ENCODE measurements at places on chromosomes 3 and 15.

GRCh38 chr3:177657243-177657642 lies 460.0 kb upstream of the TBL1XR1 start:
- no peak for DNase-seq

DNA sequence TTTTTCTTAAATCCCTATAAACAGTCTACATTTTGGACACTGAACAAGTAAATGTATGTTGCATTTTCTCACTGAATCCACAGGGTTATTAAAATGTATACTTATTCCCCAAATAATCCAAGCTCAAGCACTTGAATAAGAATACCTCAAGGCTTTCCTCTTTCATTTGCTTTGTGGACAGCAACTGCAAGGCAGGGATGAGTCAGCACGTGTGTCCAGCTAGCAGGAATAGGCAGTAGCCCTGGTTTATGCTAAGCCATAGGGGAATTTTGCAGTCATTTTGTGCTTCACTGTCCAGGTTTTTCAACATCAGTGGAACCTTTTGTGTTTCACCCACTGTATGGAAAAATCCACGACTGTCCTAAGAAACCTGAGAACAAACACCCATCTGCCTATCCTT lies 96.7 kb upstream of the KCNMB2 start:
- no peak for DNase-seq

- no peak for DNase-seq
These were observed 50.7 kb downstream of the FOXP1 start for GRCh38 chr3:71532639-71533395.

GRCh38 chr3:9916734-9917680 lies at the start of gene IL17RC:
IL17RC (plus strand) TSS chr3:9917098; CDS start chr3:9917316, 218 bp downstream.
- DNase-seq, result peak; percentile 69

- DNase-seq, result no peak
These were observed 84.9 kb downstream of the B3GALNT1 start for GRCh38 chr3:161020256-161020655.

GRCh38 chr3:27216955-27217552 lies 152.1 kb downstream of the NEK10 start:
- no peak for DNase-seq

DNA sequence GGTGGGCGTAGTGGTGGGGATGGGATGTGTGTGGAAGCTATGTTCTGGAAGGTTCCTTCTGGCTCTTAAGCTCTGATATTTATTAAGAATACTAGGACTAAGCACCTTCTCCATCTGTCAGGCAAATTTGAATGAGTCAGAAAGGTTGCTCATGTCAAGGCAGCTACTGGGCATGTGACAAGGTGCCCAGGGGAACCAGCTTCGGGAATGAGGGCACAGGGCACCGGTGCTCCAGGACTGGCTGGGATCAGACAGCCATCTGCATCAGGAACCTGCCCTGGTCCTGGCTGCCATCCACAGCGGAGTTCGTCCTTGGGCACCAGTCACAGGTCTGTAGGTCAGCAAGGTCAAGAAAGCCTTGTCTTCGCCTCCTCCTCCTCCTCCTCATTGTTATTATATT lies 32.5 kb downstream of the CA12 start:
- no peak for DNase-seq

- no peak for DNase-seq
These were observed 95.3 kb downstream of the TIGIT start for GRCh38 chr3:114389156-114389555.

DNA sequence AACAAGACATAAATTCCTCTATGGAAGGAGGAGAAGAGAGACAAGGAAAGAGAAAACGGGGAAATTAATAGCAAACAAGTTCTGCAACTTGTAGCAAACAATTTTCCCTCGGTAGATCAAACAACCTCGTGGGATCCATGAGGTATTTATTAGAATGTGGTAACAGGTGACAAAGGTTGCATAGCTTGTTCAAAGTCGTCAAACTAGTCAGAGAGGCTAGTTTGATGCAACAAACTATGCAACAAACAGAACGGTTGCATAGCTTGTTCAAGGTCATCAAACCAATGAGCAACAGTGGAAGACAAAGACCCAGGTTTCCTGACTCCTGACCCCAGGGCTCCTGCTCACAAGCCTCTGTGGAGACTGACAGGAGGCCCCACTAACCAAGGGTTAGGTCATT lies 20.7 kb downstream of the MB21D2 start:
- no peak for DNase-seq

GRCh38 chr15:100109486-100110035 lies 232.2 kb downstream of the ADAMTS17 start:
- no peak for DNase-seq

DNA sequence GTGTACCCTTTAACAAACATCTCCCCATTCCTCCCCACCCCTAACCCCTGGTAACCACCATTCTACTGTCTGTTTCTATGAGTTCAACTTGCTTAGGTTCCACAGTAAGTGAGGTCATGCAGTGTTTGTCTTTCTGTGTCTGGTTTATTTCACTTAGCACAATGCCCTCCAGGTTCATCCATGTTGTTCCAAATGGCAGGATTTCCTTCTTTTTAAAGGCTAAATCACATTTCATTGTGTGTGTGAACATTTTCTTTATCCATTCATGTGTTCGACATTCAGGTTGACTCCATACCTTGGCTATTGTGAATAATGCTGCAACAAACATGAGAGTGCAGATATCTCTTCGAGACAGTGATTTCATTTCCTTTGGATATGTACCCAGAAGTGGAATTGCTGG lies 62.7 kb downstream of the TJP1 start:
- DNase-seq, result no peak

- no peak for DNase-seq
These were observed 11.7 kb upstream of the DUSP7 start for GRCh38 chr3:52068055-52068571.

DNA sequence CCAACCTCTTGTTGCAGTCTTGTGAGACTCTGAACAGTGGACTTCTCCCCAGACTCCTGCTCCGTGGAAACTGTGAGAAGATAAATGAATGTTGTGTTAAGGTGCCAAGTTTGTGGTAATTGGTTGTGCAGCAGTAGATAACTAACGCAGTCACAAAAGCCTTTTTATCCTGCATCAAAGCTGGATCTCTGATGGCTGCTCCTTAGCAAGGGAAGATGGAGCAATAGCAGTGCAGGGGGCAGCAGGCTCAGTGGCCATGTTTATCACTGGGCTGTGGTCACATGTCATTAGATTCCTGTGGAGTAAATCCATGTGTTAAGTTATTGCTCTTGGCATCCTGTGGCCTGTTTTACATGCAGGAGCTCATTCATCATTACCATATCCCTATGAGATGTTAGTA lies 13.5 kb downstream of the CMTM7 start:
- DNase-seq, result no peak

- DNase-seq, result no peak
These were observed 94.2 kb downstream of the GABRG3 start for GRCh38 chr15:27065151-27065550.

GRCh38 chr15:77855871-77856270 lies 221.6 kb downstream of the TBC1D2B start:
- DNase-seq, result no peak

DNA sequence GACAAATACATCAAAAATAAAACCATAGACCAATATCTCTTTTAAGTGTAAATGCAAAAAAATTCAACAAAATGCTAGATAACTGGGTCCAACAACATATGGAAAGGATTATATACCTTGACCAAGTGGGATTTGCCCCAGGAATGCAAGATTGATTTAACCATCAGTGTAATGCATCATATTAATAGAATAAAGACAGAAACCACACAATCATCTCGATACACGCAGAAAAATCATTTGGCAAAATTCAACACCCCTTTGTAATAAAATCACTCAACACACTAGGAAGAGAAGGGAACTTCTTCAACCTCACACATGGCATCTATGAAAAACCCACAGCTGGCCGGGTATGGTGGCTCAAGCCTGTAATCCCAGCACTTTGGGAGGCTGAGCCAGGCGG lies 19.5 kb downstream of the GREM1 start:
- no peak for DNase-seq

GRCh38 chr15:80568298-80568697 lies 126.8 kb upstream of the ABHD17C start:
- no peak for DNase-seq

GRCh38 chr3:118772036-118772435 lies 262.6 kb downstream of the IGSF11 start:
- DNase-seq, result no peak

DNA sequence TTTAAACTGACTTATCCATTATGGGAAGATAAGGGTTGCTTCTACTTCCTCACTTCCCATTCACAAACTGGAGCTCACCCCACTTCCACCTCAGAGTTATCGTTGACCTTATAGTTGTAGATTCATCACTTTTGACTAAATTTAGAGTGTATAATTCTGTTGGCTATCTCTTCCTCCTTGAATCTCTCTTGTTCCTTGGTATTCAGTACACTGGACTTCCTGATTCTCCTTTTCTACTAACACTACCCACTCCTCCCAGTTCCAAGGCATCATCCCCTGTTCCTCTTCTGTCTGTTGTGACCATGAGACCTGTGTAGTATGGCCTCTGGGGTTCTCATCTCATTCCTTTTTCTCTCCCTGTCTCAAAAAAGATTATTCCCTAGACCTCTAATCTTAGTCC lies 5.9 kb upstream of the GPR87 start:
- no peak for DNase-seq

GRCh38 chr3:56930706-56931105 lies 129.0 kb upstream of the ARHGEF3 start:
- DNase-seq, result no peak

DNA sequence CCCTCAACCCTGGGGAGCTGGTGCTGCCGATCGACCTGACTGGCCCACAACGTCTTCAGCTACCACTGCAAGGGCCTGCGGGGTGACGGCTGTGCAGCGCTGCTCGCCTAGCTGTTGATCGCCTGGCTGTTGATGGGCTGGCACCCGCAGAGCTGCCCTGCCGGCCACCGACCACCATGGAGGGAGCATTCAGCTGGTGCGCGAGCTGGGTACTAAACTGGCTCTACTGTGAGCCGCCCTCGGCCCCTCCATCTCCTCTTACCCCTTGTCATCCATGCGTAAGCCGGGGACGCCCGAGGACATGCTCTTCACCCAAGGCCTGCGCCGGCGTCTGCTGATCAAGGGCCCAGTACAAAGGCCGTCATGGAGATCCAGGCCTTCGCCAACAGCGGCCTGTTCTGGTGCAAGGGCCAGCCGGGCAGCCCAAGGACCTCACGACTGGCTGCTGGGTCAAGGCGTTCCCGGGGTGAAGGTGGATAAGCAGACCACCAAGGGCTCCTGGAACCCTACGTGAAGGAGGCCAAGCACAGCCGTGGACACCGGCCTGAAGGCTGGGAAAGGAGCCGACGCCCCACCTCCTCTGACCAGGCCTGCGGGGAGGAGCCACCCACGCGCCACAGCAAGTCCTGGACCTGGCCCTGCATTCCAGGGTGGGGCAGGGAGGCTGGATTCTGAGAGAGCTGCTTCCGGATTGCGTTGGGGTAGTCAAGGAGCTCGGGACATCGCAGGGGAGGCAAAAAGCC lies 46.9 kb downstream of the SFMBT1 start:
- DNase-seq, result no peak

- DNase-seq, result no peak
These were observed 27.2 kb downstream of the WNT7A start for GRCh38 chr3:13852638-13853009.

GRCh38 chr3:193825617-193826016 lies 232.6 kb downstream of the OPA1 start:
- no peak for DNase-seq

GRCh38 chr3:98670020-98670419 lies 76.6 kb upstream of the CPOX start:
- no peak for DNase-seq

DNA sequence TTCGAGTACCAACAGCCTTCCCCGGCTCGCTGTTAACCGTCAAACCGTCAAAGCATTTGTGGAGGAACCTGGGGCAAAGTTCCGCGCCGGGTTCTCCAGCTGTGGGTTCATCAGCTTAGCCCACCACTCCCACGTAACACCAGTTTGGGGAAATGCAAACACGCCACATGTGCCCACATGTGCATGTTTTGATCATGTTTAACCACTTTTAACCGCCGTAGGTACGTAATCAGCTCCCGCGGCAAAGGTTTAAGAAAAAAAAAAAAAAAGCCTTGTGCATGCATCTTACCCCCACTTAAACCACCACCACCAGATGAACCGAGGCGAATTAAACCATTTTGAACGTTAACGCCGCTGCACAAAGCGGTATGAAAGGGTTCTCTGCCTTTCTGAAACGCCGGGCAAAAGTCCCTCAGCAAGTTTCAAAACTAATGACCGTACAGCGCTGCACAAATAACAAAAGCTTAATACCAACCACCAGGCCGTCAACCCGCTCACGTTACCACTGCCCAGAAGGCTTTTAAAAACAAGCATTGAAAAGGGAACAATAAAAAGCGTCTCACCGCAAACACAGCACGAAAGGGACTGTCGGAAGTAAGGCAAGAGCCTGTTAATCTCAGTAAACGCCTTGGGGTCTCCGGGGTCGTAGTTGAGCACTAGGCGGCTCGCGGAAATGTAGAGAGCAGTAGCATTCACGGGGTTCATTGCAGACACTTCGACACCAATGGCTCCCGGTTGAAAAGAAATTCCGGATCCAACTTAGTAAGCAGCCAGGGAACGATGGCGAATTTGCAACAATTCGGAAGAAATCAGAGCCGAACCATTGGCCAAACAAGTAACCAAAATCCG lies 1.5 kb downstream of the MSL2 start:
- no peak for DNase-seq

DNA sequence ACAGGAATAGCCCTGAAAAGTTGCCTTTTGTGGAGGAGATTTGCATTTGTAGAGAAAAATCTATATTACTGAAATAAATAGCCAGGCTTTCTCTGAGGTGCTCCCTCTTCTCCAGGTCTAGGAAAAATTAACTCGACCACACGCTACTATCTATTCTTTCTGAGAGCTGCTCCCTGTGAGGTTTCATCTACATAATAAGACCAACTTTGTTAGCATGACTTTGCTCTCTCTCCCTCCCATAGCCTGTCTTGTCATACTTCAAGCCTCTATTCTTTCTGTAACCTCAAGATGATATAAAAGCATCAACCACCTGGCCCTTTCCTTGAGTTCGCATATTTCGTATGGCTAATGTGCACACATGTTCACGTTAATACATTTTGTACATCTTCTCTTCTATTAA lies 75.8 kb upstream of the STRIT1 start:
- no peak for DNase-seq

GRCh38 chr3:49655731-49656285 lies 18.3 kb upstream of the APEH start:
- DNase-seq, result no peak

- no peak for DNase-seq
These were observed 289.3 kb downstream of the EPHB1 start for GRCh38 chr3:135084405-135084804.

DNA sequence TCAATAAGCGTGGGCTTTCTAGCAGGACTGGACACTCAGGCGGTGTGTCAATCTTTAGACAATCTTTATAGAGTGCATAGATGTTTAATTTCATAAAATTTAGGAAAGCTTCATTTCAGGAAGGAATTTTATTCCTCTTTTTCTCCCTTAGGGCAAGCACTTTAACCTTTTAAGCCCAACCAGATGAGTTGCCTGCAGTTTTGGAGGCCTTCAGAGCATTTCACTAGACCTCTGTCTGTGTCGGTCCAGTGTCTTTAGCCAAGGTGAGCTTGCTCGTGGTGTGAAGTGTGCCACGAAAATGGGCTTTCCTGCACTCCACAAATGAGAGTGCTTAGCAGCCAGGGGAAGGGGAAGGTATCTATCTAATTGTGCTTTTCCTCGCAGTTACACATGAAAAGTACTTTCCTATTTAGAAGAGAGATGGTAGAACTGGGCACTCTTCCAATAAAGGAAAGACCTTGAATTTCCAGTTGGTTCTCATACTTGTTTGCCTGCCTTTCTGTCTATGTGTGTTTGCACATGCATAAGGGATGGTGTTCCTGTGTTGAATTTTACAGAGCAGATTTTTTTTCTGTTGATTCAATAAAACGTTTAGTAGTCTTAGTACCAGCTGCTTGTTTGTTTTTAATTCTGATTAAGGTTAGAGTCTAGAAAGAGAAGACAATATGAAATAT lies 53.6 kb downstream of the FEZF2 start:
- DNase-seq, result no peak
